HT1080 (cell line): ENCODE measurements at places on chromosomes 1 and 21.
A peak's percentile ranks its signal among the peaks of the same experiment; 100 is the strongest.

DNA sequence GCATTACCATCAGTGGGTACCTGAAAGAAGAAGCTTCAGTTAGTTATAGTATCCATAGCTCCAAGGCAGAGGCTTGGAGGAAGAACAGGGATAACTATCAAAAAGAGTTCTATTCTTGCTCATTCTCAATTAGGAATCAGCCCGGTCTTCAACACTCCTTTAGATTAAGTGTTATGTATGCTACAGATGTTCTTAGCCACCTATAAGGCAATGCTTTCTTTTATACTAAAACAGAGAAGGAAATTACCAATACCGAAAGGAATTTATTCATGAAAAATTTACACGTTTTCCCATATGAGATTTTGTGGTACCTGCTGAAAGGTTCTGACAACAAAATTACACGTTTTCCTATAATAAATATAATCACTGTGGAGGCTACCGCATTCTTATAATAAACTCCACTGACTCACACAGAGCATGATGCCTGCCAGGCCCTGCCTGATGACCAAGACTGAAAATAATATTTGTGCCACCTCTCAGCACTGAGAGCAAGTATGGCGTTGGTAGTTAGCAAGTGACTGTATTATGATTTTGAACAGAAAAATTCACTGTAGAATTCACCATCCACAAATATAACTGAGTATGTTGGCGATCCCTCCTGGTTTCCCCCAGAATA, 58.3 kb downstream of the APP start:
- no peak for DNase-seq

DNA sequence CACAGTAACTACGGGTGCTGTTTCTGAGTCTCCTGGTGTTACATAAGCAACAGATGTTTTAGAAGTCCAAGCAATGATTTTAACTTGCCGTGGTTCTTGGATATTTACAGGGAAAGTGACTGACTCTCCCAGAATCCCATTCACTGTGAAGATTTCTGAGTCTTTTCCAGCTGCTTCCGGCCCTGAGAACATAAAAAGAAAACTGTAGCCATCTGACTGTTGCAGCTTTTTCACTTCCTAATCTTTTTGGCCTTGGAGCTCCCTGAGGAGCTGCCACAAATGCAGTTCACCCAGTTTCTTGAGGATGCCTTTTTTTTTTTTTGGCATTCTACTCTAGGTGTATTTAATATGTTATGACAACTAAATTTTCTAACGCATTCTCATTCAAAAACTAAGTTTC, 13.7 kb downstream of the CD84 start:
- no peak for DNase-seq

DNA sequence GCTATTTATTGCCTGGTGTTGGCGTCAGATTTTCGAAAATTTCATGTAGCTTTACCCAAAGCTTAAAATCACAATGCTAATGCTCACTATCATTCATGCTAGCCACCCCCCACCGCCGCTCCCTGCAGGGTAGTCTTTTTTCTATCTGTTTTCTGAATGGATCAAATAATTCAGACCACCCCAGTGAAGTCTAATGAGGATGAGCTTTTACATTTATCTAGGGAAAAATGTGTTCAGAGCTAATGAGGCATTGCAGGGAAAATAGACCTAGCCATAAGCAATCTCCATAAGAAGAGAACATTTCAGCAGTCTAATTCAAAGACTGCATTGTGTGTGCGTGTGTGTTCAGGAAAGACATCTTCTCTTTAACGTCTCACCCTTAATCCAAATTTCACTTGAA, 533.0 kb upstream of the PRMT6 start:
- no peak for DNase-seq

DNA sequence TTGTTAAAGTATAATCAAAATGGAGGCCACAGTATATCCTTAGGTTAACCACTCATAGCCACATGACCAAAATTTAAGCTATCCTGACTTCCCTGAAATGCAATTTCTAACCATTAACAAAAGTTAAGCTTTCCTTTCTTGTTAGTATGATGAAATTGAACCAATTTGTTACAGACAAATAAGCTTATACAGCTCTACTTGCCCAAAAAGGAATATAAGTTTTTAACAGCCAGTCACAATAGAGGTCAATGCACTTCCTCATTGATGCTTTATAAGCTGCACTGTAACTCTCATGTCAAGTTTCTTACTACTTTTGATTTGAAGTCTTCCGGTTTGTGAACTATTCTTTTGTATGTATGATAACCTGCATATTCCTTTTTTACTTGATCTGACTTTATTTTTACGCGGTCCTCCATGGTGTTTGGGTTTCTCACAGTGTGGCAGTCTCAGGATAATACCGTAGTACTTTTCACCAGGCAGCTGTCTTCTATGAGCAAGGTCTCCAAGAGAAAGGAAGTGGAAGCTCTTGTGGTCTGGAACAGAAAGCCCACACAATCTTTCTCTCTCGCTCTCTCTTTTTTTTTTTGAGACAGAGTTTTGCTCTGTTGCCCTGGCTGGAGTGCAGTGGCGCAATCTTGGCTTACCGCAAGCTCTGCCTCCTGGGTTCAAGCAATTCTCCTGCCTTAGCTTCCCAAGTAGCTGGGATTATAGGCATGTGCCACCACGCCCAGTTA, 331.6 kb downstream of the SRGAP2C start:
- peak; percentile 12 for DNase-seq

GRCh38 chr1:11770011-11770410, 8.0 kb downstream of the C1orf167 start:
- no peak for DNase-seq

GRCh38 chr1:44630116-44630515, 44.2 kb downstream of the TMEM53 start:
- peak; percentile 24 for DNase-seq

DNA sequence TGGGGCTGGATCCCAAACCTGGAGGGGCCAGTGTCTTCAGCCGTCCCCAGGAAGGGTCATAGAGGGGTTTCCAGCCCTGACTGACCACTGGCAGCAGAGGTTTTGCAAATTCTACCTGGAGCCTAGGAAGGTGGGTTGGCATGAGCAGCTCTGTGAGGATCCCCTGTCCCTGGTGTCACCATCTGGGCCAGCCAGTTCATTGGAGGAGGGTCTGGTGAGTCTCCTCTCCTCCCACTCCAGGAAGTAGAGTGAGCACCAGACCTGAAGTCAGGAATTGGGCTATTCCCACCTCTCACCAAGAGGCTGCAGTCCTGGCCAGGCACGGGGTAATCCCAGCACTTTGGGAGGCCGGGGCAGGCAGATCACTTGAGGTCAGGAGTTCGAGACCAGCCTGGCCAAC, 57.4 kb downstream of the UBIAD1 start:
- no peak for DNase-seq

DNA sequence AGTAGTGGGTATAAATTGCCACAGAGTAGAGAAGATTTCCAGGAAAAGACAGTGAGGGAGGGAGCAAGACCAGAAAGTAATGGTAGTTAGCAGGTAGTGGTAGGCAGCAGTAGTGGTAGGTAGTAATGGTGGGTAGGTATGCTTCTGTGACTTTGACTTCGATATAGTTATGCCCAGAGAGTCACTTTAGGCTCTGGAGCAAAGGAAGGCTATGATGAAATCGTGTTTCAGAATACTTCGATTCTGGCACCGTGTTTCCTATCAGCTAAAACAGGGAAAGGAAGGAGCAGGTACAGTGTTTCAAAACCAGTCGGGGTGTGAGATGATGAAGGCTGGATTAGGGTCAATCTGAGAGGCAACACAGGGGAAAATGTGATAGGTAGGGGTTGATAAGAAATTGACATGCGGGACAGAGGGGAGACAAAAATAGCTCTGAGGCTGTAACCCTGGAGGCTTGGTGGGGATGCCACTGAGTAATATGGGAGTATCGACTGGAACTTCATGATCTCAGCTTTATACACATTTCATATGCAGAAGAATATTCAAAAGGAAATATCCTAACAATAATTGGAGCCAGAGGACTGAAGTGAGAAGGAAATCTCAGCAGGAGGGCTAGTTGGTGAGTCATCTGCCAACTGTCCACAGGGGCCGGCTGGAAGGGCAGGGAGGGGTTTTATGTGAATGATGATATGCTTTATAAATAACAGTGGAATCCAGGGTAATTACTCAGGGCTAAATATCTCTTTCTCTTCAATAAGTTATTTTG, 25.2 kb upstream of the TRIM45 start:
- peak; percentile 91 for DNase-seq

- DNase-seq, result peak; percentile 76
Observed at GRCh38 chr1:204127597-204128242, 24.1 kb downstream of the ETNK2 start.
